ENCODE measurements at places on chromosomes 7 and 10.
A peak's percentile ranks its signal among the peaks of the same experiment; 100 is the strongest.

- peaks cover 5% of the 10 kb centered on the region for H3K4me1 ChIP-seq
- H3K36me3 ChIP-seq: no peaks in the 10 kb centered on the region
- H3K27me3 ChIP-seq: no peaks in the 10 kb centered on the region
- DNase-seq: peak; percentile 35
Observed at GRCh38 chr7:74479066-74479781, 25.5 kb downstream of the GTF2IRD1 start.

DNA sequence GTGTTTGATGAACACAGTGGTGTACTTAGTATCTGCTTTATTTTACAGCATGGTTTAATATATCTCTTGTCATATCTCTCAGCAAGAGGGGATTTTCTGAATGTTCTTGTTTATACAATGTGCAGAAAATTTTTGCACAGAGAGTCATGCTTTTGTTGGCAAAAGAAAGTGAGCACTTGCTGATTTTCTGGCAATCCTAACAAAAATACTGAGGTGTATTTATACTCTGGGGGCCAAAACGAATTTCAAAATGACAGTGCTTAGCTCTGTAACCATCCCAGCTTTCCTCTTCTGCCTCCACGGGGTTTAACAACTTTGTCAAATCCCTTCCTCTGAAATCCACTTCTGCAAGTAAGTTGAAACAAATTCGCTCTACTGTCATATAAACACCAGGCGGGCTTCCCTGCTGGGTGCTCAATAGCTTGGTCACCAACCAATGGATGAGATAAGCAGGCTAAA lies 169.2 kb downstream of the NOC3L start:
- H3K27me3 ChIP-seq: no peaks in the 10 kb centered on the region
- H3K4me3 ChIP-seq: no peak overlapping the region
- no peaks in the 10 kb centered on the region for H3K36me3 ChIP-seq
- DNase-seq: no peak
- H3K4me1 ChIP-seq: no peaks in the 10 kb centered on the region

GRCh38 chr7:159084069-159084801 lies 60.4 kb downstream of the VIPR2 start:
- no peaks in the 10 kb centered on the region for H3K27me3 ChIP-seq
- no peak for DNase-seq
- H3K27ac ChIP-seq: no peak overlapping the region
- H3K4me3 ChIP-seq: no peak overlapping the region

DNA sequence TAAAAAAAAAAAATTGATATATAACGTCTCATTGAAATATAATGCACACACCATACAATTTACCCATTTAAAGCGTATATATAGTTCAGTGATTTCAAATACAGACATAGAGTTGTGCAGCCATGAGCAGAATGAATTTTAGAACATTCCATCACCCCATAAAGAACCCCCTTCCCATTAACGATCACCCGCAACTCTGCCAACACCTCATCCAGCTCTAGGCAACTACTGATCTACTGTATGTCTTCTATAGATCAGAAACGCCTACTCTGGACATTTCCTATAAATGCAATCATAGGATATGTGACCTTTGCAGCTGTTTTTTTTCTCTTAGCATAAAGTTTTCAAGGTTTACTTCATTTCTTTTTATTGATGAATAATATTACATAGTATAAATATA lies 33.4 kb upstream of the GPAM start:
- H3K4me1 ChIP-seq: no peaks in the 10 kb centered on the region
- no peaks in the 10 kb centered on the region for H3K36me3 ChIP-seq
- no peak for DNase-seq
- no peak overlapping the region for H3K4me3 ChIP-seq

- DNase-seq: no peak
- H3K27me3 ChIP-seq: no peaks in the 10 kb centered on the region
- no peak overlapping the region for H3K4me3 ChIP-seq
Observed at GRCh38 chr7:125423458-125424155, 494.0 kb upstream of the POT1 start.

- H3K36me3 ChIP-seq: no peaks in the 10 kb centered on the region
- no peaks in the 10 kb centered on the region for H3K4me1 ChIP-seq
- H3K27me3 ChIP-seq: no peaks in the 10 kb centered on the region
- DNase-seq: no peak
Observed at GRCh38 chr10:96626795-96627194, 40.0 kb upstream of the TM9SF3 start.

Data from uterus (tissue), 4 donors.